Fibroblast of mammary gland (primary cell): ENCODE measurements at places on chromosomes 13 and 19.

DNA sequence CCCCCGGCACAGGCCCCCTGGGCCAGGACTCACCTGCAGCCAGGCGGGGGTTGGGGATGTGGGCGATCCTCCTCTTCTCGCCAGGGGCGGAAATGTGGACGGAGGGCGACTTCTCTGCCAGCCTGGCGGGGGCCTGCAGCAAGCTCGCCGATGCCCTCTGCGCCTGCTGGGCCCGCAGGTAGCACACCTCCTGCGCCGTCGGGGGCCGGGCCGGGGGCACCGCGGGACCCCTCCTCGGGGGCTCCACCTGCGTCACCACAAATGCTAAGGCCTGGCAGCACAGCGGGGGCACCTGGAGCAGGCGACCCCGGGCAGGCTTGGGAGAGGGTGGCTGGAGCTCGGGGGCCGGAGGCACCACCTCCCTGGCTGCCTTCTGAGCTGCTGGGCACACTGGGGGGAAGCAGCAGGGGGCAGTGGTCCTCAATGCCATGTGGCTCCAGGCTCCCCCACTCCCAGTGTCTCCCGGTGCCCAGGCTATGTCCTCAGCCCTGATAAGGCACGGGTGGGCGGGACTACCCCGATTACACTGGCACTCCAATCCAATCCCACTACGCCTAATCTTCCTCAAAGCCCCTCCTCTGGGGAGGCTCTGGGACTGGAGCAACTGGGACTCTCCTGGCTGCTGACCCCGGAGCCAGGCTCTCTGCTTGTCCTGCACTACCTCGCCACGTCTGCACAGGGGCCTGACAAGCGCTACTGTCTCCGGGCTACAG lies 11.6 kb upstream of the ATP8B3 start:
- no peak for DNase-seq

- DNase-seq = no peak
These were observed 32.6 kb downstream of the VWA8 start for GRCh38 chr13:41928323-41928722.

- DNase-seq = no peak
These were observed 80.5 kb upstream of the MCF2L start for GRCh38 chr13:112888238-112889111.

DNA sequence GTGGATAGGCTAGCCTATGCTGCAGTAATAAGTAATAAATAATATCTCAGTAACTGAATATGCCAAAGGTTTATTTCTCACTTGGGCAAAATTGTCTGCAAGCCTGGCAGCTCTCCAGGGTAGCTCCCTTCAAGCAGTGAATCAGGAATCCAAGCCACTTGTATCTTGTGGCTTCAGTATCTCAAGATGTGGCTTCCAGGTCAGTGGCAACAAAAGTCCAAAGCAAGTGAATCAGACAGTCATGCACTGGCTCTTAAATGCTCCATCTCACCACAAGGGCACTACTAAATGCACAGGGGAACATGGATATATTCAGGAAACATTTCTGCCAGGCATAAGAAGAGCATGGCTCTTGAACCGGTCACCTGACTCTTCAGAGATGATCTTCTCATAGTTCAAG lies 126.3 kb downstream of the KCTD12 start:
- no peak for DNase-seq
